Smooth muscle cell of the pulmonary artery (primary cell): ENCODE measurements at places on chromosomes 13 and 19. TPM values are rescaled to one million over a fixed set of nuclear protein-coding genes. Genes with fewer than 3 reads are reported as not detected.

MISP gene
- 0.10 and 0.13 TPM in 2 replicates for total RNA-seq

RNU6-9 gene
- not detected in 2 replicates for total RNA-seq

ZNF208 gene
- total RNA-seq, result 0.13 and 0.33 TPM in 2 replicates

CYP2A6 gene
- total RNA-seq, result not detected in 2 replicates

MATK gene
- 0.13 TPM in 1 of 2 replicates, not detected in the other for total RNA-seq

TUBA3C gene
- not detected in 2 replicates for total RNA-seq

ERFL gene
- 0.07 and 0.10 TPM in 2 replicates for total RNA-seq

ZNF260 gene
- total RNA-seq, result 8.1 and 8.5 TPM in 2 replicates

FRY gene
- total RNA-seq, result 16.5 and 28.3 TPM in 2 replicates

CEACAM21 gene
- total RNA-seq, result not detected in 2 replicates

MAP1S gene
- 56.9 and 69.9 TPM in 2 replicates for total RNA-seq

MCEMP1 gene
- total RNA-seq, result not detected in 2 replicates

CEACAM1 gene
- total RNA-seq, result not detected in 2 replicates

C19orf85 gene
- total RNA-seq, result not detected in 2 replicates

PTGER1 gene
- total RNA-seq, result 4.4 and 7.9 TPM in 2 replicates

TEKTIP1 gene
- total RNA-seq, result 0.20 TPM in 1 of 2 replicates, not detected in the other

LAIR1 gene
- total RNA-seq, result not detected in 2 replicates

ZNF578 gene
- total RNA-seq, result 4.6 and 5.5 TPM in 2 replicates

DIRAS1 gene
- total RNA-seq, result 2.3 TPM in 2 replicates

PSG6 gene
- total RNA-seq, result not detected in 2 replicates

KLK12 gene
- total RNA-seq, result not detected in 2 replicates

YJEFN3 gene
- 0.26 and 0.40 TPM in 2 replicates for total RNA-seq

HPN gene
- total RNA-seq, result 0.07 TPM in 1 of 2 replicates, not detected in the other

KLK7 gene
- total RNA-seq, result 0.13 TPM in 1 of 2 replicates, not detected in the other

FAM124A gene
- 1.4 and 2.2 TPM in 2 replicates for total RNA-seq

ZNF723 gene
- total RNA-seq, result not detected in 2 replicates

CEBPA gene
- 0.07 and 0.13 TPM in 2 replicates for total RNA-seq

SLC10A2 gene
- not detected in 2 replicates for total RNA-seq

WDR88 gene
- total RNA-seq, result not detected in 2 replicates

CYP4F12 gene
- not detected in 2 replicates for total RNA-seq

CERS1 gene
- 2.9 and 11.6 TPM in 2 replicates for total RNA-seq

NLRP7 gene
- not detected in 2 replicates for total RNA-seq

SLC25A41 gene
- total RNA-seq, result 0.07 TPM in 1 of 2 replicates, not detected in the other
